ENCODE measurements at places on chromosomes 2 and 18.

GRCh38 chr2:224772494-224772893 lies 56.3 kb upstream of the CCDC195 start:
- no peak for DNase-seq

- no peak for DNase-seq
Measured at GRCh38 chr2:181252262-181253148, 204.7 kb upstream of the ITGA4 start.

DNA sequence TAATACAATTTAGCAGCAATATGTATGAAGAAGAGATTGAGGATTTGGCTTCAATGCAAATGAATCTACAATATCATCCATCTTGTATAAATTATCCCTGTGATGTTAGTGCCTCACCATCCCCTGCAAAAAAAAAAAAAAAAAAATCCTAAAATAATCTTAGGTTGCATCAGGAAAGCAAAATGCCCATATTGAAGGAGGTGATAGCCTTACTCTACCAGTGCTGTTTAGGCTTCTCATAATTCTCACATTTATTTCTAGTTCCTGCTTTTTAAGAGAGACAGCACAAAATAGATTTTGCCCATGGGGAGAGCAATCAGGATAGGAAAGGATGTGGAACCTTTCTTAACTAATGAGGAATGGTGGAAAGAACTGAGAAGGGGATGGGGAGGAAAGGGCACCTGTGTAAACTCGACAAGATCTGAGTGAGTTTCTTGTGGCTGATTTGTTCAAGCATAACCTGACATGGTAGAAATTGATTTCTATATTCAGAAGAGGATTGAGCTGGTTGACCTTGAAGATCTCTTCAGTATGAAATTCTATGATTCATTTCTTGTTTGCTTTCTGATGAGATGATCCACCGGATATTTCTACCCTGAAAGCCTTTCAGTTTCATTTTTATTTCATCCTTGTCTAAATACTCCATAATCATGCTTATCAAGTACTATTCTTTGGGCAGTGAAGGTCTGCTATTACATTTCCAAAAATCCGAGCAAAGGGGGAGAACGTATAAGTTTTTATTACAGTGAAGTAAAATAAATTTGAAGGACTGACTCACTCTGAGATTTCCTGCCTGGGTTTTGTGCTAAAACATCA lies 391.2 kb downstream of the PTPRM start:
- DNase-seq: no peak

GRCh38 chr18:46320297-46320696 lies 216.1 kb downstream of the HAUS1 start:
- no peak for DNase-seq

GRCh38 chr2:77232909-77233425 lies 289.2 kb downstream of the LRRTM4 start:
- DNase-seq: no peak

GRCh38 chr2:10039658-10040410 lies 3.5 kb upstream of the KLF11 start:
- DNase-seq: no peak

GRCh38 chr18:24054130-24054529 lies 39.6 kb downstream of the TTC39C start:
- no peak for DNase-seq
